ENCODE measurements at places on chromosomes 1 and 21. TPM values are rescaled to one million over a fixed set of nuclear protein-coding genes. Genes with fewer than 3 reads are reported as not detected.

DNA sequence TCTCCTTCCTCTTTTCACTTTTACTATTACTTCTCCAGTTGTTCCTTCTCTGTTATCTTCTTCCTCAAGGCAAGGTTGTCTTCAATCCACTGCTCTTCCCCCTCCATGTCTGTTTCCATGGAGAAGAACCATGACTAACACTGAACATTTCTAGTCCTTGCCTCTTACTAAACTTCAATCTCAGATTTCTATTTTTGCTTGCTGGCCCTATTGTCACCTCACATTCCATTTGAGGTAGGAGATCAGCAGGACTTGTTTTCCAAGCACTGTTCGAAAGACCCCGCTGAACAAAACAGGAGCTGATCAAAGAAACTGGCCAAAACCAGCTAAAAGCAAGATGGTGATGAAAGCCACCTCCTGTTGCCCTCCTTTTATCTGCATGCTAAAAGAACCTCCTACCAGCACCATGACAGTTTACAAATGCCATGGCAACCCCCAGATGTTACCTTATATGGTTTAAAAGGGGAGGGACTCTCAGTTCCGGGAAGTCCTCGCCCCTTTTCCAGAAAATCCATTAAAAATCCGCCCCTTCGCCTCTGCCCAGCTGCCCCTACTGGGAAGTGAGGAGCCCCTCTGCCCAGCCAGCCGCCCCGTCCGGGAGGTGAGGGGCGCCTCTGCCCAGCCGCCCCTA is 22.6 kb downstream of the GON4L start:
- DNase-seq = no peak

GRCh38 chr1:232622378-232622777 is 7.6 kb downstream of the SIPA1L2 start:
- no peak for DNase-seq

Gene CADM3
- not detected for total RNA-seq

Gene LYPD8
- total RNA-seq = not detected

DNA sequence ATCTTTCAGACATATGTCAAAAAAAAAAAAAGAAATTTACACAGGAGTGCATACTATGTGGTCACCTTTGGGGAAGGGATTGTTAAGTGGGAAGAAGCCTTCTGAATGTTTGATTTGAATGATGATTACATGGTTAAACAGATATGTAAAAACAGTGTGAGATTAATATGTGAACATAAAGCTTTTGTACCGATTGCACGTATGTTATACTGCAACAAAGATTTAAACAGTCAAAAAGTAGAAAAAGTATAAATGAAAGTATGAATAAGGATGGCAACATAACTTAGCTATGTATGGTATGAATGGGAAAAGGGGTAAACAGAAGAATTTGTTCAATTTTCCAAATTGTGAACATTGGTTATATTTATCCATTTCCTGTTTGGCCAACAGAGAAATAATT is 10.0 kb upstream of the PLPP3 start:
- DNase-seq = no peak

Gene NOTCH2
- 64.0 TPM for total RNA-seq

DNA sequence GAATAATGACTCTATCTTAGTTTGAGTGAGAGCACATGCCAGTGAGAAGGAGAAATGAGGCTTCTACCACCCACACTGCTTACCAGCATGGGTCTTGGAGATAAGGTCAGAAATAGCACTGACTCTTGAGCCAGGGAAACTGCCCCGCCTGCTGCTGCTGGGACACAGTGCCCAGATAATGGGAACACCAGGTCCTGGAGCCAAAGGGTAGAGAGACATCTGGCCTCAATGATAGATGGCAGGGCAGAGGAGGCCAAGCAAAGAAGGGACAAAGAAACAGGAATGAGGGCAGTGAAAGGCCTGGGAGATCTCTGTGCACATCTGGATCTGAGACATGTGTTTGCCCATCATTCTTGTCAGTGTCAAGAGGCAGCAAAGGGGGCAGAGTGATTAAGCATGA is 97.4 kb downstream of the MIS18A start:
- no peak for DNase-seq

- DNase-seq = no peak
These were observed 1046.2 kb downstream of the BRINP3 start for GRCh38 chr1:189431447-189431846.

DNA sequence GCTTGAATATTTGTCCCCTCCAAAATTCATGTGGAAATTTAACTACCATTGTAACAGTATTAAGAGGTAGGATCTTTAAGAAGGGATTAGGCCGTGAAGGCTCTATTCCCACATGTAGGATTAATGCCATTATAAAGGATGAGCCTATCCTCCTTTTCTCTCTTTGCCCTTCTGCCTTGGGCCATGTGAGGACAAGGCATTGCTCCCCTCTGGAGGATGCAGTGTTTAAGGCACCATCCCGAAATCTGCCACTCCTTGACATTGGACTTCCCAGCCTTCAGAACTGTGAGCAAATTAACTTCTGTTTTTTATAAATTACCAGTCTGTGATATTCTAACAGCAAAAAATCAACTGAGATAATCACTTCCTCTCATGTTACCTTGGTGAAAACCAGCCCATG is 124.4 kb downstream of the TOMM20 start:
- no peak for DNase-seq

GRCh38 chr1:21189421-21189820 is 12.7 kb upstream of the EIF4G3 start:
- no peak for DNase-seq

Gene COL9A2
- total RNA-seq = 1.9 TPM

GRCh38 chr1:247740721-247741120 is 2.3 kb downstream of the OR14K1 start:
- no peak for DNase-seq

GRCh38 chr1:3078430-3078861 is 9.4 kb downstream of the PRDM16 start:
- DNase-seq = no peak

Measured in activated CD4-positive, alpha-beta T cell treated with anti-CD3 and anti-CD28 coated beads, Interleukin-2, amount 10 ng/mL, durations not matched to agents 7 days and 5 days (primary cell).